Stimulated activated CD8-positive, alpha-beta memory T cell treated with anti-CD3 and anti-CD28 coated beads, Interleukin-4, amount 100 ng/mL, for 4 hours (primary cell): ENCODE measurements at places on chromosomes 11 and 22.

- no peak for DNase-seq
Observed at GRCh38 chr11:134665571-134666270, 253.7 kb upstream of the B3GAT1 start.

DNA sequence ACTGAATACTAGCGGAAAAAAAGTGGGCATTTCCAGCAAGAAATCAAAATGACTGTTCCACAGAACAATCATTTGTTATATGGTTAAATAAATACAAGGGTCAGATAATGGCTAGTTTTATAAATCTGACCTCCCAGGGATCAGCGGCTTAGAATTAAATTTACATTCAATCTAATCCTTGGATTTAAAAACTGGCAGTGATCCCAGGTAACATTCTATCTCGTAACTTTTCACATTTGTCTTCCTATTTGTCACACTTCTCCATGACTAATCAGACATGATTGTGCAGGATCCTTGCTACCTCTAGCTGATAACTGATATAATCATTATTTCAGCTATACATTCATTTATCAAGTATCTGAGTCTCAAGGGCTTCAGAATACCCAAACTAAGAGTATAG lies 2.9 kb upstream of the MMP3 start:
- no peak for DNase-seq

DNA sequence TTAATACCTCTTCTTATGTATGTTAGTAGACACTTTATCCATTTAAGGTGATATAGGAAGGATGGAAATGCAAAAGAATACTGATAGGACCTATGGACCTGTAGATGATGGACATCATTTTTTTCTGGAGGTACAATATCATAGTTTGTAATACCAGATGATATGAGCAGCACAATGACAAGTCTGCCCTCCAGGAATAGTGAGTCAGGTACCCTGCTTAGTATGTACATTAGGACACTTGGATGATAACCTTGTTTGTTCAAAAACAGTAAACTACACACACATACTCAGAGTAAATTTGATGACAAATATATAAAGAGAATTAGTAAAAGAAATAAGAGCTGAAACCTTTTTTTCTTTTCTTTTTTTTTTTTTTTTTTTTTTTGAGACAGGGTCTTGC lies 58.7 kb upstream of the B3GNT6 start:
- no peak for DNase-seq

GRCh38 chr11:3132271-3132781 lies 32.8 kb downstream of the OSBPL5 start:
- DNase-seq = no peak

DNA sequence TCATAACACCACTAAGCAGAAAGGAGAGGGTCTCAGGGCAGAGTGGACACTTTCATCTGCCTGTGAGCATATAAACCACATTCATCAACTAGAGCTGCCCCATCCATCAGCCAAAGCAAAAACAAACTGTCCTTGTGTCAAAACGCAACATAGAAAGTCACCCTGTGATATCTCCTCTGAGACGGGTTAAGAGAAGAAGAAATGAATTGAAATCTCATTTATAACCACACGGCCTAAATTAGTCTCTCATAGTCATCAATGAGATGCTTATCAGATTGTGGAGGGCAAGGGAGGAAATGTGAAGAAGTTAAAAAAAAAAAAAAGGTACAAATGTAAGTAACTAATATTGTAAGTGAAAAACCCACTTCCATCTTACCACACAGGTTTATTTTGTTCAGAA lies 75.7 kb downstream of the SIK3 start:
- DNase-seq = no peak

DNA sequence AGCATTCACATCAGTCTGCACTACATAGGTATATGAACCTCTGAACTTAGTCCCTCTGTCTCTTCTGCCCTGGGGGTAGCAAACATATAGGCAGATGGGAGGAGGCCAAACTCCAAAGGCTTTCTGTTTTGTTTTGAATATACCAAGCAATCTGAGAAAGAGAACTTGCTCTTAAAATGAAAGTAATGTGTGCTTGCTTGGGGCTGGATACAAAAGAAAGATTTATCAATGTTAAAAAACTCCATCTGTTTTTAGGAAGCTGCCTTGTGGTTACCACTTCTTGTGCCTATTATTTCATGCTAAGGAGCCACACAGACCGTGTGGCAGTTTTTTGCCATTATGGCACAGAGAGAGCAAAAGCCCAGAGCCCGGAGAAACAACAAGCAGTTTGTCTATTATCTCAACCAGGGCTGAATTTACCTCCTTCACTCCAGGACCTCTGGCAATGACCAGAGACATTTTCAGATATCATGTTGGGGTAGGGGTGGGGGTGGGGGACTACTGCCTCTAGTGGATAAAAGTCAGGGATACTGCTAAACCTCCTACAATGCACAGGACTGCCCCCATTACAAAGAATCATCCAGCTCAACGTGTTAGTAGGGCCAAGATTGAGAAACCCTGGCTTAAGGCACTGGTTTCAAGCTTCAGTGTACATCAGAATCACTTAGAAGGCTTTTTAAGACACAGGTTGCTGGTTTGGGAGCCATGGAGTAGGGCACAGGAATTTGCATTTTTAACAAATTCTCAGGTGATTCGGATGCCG lies 124.2 kb downstream of the APIP start:
- no peak for DNase-seq

- DNase-seq = no peak
Observed at GRCh38 chr22:34294986-34295385, 374.7 kb upstream of the LARGE1 start.

DNA sequence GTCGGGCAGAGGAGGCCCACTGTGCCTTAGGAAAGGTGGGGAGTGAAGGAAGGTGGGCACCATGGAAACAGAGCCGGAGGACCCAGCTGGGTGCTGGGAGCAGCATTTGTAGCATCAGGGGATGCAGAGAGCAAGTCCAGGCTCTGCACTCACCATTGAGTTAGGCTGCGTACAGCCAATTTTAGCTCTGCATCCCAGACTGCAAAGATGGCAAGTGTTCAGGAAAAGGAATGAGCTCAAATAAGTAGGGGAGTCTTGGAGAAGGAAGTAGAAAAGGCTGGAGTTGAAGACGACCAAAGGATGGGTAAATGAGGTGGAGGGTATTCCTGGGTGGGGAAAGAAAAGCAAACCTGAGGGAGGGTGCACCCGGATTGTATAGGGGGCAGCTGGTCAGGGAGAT lies 31.6 kb upstream of the ETS1 start:
- DNase-seq = no peak

- no peak for DNase-seq
Observed at GRCh38 chr11:122293296-122294023, 177.4 kb upstream of the BLID start.

DNA sequence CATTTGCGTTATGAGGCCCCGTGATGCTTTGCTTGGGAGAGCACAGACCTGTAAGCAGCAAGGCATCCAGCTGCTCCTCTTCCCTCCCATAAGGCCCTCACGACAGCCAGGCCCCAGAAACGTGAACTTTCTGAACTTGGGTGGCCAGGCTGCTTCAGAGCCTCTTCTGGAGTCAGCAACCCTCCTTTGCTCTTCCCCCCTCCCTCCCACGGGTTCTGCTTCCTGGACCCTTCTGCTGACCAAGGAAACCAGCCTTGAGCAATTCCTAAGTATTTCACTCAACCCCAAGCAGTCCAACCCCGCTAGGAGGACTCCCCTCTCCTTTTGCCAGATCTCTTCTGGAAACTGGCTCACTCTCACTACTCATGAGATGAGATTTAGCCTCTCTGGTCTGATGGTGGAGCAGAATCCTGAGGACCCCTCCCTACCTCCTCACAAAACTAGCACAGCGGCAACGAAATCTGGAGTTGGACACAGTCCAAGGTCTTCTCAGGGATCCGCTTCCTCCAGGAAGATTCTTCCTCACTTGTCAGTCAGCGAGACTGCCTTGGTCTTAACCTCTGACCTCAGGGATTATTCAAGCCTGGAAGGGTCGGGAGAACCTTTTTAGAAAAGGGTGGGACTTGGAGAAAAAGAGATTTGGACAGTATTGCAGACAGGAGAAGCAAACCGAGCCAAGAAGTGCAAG lies 86.2 kb downstream of the UBASH3B start:
- no peak for DNase-seq

DNA sequence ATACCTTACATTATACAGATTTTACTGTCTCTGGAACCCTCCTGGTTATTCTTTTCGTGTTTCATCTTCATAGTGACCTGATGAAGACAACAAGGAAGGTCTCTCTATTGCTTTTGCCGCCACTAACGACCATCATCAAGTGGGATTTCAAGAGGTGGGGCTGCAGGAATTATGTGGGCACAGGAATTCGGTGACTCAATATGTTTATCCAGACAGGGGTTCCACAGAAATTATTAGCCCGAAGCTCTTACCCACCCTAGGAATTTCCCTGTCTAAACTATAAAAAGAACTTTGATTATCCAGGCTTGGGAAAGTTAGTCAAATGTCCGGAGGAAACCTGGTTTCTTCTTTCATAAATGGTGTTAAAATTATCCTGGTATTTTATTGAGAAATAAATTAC lies 566.8 kb upstream of the TENM4 start:
- DNase-seq = no peak

DNA sequence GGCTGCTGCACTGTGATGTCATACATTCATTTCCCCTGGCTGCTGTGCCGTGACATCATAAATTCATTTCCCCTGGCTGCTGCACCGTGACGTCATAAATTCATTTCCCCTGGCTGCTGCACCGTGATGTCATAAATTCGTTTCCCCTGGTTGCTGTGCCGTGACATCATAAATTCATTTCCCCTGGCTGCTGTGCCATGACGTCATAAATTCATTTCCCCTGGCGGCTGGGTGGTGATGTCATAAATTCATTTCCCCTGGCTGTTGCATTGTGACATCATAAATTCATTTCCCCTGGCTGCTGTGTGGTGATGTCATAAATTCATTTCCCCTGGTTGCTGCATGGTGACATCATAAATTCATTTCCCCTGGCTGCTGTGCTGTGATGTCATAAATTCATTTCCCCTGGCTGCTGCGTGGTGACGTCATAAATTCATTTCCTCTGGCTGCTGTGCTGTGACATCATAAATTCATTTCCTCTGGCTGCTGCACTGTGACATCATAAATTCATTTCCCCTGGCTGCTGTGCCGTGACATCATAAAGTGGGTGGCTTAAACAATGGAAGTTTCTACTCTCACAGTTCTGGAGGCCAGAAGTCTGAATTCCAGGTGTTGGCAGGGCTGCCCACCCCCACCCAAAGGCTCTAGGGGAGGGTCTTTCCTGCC lies 301.1 kb downstream of the SHANK2 start:
- DNase-seq = no peak

DNA sequence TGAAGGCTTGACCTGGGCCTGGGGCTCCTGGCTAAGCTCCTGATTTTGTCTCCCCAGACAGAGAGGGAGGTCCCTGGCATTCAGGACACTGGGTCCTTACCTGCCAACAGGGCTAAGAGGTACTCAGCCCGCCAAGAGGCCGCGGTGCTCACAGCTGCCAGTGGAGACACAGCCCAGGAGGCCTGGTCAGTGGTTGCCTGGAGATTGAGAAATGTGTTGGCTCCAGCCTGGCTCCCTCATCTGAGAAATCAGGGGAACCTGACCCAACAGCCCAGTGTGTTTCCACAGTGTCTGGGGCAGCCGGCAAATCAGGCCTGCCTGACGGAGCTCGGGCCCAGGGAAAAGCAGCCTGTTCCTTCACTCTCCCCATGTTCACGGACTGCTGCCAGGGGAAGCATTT lies 79.4 kb upstream of the NAV2 start:
- no peak for DNase-seq

GRCh38 chr11:7257724-7258123 lies 6.0 kb downstream of the SYT9 start:
- no peak for DNase-seq

DNA sequence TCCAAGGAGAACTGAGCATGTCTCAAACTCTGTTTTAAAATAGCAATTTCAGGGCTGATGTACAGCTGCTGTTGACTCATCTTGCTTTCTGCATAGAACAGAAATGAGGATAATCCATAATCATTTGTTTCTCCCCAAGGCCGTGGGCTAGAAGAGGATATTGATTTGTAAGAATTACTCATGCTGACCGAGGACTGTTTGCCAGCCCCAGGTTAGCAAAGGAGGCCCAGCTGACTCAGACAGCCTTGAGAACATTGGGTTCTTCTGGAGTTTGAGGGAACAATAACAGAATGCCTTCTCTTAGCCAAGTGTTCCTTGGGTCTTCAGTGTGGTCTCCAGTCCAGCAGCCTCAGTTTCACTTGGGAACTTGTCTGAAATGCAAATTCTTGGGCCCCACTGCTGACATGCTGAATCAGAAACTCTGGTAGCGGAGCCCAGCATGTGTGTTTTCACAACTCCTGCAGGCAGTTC lies 92.0 kb downstream of the ZC3H12C start:
- no peak for DNase-seq

DNA sequence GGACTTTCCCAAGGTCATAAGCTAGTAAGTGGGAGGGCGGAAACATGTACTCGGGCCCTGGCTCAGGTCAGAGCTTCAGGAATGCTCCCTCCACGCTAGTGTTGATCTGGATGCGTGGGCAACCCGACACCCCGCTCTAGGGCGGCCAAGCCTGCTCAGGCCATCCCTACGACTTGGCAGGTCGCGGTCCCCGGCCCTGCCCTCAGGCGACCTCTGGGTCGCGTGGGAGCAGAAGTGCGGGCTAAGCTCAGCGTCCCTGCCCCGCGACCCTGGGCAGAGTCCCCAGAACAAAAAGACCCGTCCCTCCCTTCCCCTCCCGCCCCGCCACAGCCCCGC lies 781 bp upstream of the TEF start:
- no peak for DNase-seq

DNA sequence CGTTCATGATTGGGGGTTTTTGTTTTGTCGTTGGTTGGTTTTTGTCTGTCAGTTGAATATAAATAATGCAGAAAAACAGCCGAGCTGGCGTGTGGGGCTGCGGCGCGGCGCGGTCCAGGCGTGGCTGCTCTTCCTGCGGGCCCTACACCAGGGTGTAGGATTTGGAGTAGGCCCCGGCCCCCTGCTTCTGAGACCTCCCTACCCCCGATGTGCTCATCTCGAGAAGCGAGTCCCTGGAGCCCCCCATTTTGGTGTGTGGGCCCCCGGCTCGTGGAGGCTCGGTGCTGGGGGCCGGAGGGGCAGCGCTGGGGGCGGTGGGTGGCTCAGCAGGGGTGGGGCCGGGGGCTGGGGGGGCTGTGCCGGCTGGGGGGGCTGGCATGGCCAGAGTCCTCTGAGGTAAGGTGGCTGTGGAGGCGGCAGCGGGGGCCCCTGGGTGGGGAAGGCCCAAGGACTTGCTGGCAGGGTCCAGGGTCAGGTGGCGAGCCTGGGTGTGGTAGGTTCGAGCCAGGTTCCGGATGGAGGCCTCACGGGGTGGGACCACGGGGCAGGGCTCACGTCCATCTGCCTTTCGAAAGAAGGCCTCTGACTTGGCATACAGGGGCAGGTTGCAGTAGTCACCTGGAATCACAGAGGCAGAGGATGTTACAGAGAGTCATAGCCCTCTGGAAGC lies 100.7 kb downstream of the CEP164 start:
- no peak for DNase-seq

GRCh38 chr11:10441091-10441490 lies 14.0 kb upstream of the AMPD3 start:
- DNase-seq = no peak

DNA sequence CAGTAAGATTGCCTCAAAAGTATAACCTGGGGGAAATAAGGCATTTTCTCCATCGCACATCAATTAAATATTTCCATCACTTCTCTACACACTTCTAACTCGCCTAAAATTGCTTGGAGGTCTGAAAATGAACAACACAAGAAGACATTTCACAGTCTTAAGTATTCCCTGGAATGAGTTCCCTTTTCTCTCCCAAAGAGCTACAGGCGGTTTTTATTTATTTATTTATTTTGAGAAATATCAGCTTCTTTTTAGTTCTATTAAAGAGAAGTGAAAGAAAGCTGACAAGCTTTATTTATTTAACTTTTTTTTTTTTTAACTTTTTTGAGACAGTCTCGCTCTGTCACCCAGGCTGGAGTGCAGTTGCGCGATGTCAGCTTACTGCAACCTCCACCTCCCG lies 11.5 kb upstream of the PARVB start:
- DNase-seq = no peak

GRCh38 chr11:720642-721246 lies 14.7 kb downstream of the EPS8L2 start:
- no peak for DNase-seq
